Heart left ventricle (tissue), 16 donors: ENCODE measurements at places on chromosomes 2 and 18. TPM values are rescaled to one million over a fixed set of nuclear protein-coding genes. Genes with fewer than 3 reads are reported as not detected.

Gene CERKL
- not detected for total RNA-seq

Gene NRP2
- total RNA-seq = 4.3 TPM

Gene SLC9A2
- total RNA-seq = 0.25 TPM

Gene KATNAL2
- total RNA-seq = 1.5 TPM

GRCh38 chr18:38074298-38074876, 508.8 kb upstream of the CELF4 start:
- DNase-seq = no peak

GRCh38 chr2:196533772-196534397, 105.6 kb upstream of the CCDC150 start:
- no peak for DNase-seq

- no peak for DNase-seq
These were observed 151.3 kb downstream of the NEDD4L start for GRCh38 chr18:58195278-58195765.

DNA sequence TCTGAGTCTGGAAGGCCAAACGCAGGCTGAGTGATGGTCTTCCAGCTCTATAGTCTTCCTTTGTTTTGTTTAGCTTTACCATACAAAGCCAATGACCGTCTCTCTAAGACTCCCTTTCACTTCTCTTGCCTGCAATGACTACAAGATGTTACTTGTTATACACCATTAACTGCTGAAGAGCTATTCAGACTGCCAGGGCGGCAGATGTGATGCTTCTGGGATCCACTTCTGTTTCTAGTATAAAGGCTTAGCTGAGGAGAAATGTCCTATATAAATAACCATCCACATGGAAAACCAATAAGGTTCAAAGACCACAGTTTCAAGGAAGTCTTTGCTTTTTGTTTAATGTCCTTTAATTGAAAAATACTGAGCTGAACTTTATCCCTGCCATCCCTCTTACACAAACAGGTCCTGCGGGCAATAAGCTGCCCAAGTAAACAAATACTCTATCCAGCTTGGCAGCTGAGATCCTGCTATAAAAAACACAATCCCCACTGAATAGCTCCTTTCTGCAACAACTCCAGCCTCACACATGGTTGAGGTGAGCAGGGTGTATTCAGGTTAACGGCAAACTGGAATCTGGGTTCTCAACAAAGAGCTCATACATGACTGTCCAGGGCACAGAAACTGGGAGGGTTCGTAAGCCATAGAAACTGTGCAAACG, 124.6 kb downstream of the VIT start:
- DNase-seq = no peak

DNA sequence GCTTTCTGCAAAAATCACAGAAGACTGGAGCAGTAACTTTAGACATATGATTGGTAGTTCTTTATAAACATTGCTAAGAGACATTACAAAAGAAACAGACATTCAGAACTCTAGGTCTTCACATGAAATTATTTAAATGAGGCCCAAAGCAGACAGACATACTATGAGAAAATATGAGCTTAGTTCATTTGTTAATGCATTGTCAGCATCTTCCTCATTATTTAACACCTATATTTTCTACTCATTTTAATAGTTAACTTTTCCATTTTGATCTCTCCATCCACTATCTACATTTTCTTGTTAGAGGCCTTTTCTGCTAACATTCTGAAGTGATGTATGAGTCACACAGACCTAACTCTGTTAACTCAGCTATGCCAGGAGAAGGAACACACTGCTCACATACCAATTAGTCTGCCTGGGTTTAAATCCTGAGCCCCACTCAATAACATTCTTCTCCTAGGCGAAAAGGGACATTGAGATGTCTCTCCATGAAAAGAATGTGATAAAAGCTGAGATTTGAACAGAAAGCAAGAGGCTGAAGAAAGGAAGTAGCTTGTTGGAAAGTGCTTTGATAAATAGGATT, 400.3 kb upstream of the PKDCC start:
- DNase-seq = no peak
